NCI-H774 (cell line): ENCODE measurements at places on chromosomes 2 and 18.

DNA sequence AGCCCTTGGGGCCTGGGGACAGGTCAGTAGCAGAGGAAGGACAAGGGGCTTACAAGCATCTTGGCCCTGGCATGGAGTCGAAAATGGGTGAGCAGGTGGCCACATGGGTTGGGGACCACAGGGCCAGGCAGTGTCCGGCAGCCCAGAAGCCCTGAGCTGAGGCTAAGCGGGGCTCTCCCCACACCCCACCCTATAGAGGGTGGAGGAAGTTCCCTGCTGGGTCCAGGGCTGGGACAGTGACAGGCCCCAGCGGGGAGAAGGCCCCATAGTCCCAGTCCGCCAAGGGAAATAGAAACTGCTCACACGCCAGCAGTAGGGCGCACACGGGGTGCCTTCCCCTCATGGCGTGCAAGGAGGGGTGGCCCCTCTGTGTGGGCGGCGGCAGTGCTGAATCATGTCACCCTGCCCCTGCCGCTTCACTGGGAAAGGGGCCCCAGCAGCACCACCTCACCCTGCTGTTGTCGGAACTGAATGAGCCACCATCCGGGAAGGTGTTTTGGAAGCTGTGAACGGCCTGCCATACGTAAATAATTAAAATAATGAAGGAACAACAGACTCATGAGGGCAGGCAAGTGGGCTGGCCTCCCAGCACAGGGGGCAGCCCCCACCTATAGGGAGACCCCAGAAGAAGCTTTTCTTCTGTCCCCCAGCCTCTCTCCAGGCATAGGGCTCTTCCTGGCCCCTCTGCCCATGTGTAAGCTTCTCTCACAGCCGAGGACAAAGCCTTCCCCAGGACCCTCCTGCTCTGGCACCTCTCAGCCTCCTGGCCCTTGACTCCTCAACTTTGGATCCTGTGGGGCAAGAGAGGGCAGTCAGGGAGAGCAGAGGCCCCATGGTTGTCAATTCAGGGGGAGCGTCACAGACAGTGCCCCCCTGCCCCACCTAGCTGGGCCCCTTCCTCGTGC, 12.7 kb upstream of the DUSP2 start:
- no peak for DNase-seq

DNA sequence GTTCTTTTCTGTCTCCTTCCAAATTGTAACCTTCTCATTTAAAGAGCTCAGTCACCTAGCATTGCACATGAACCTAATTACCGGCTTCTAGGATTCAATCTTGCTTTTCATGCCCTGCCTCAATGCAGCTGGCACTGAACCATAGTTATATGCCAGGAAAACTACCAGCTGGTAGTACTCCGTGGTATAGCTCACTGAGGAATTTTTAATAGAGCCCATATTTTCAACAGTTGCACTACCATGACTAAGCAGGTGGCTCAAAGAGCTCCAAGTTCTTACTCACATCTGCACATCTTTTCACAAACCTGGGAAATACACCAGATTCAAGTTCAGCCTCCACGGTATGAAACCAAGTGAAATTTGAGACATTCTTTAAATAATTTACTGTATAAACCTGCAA, 363.5 kb downstream of the GRB14 start:
- no peak for DNase-seq

- DNase-seq, result no peak
Measured at GRCh38 chr18:79954791-79955190, 3.3 kb upstream of the SLC66A2 start.

- DNase-seq, result no peak
Measured at GRCh38 chr2:70467237-70467636, 86.4 kb downstream of the TGFA start.

DNA sequence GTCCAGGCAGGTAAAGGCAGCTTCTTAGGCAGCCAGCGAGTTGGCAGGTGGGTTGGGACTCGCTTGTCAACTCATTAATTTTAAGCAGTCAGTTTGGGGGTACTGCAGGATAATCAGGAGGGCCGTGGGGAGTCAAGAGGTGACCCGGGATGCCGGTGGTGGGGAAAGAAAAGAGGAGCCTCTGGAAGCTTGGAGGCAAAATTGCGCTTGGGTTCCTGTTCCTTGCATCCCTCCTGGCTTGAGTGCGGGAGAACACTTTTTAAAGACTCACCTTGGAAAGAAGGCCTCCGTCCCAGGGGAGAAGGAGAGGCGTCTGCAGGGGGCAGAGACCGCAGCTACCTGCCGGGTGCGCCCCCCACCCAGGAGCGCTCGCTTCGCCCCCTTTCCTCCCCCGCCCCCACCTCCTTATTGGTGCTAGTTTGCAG, at the start of gene KCNJ3:
Gene KCNJ3 (plus strand): TSS at position 400 of the 425 bp plus-strand sequence. CDS start 81 bp downstream, outside the sequence.
- no peak for DNase-seq

DNA sequence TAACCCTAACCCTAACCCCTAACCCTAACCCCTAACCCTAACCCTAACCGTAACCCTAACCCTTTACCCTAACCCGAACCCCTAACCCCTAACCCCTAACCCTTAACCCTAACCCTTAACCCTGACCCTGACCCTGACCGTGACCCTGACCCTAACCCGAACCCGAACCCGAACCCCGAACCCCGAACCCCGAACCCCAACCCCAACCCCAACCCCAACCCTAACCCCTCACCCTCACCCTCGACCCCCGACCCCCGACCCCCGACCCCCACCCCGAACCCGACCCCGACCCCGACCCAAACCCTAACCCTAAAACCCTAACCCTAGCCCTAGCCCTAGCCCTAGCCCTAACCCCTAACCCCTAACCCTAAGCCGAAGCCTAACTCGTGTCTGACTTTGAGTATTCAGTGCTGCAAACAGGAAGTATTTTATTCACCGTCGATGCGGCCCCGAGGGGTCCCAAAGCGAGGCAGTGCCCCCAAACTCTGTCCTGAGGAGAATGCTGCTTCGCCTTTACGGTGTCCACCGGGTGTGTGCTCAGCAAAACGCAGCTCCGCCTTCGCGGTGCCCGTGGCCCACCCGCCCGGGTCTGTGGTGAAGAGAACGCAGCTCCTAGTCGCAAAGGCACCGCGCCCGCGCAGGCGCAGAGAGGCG, 36.0 kb downstream of the FAM110C start:
- no peak for DNase-seq

DNA sequence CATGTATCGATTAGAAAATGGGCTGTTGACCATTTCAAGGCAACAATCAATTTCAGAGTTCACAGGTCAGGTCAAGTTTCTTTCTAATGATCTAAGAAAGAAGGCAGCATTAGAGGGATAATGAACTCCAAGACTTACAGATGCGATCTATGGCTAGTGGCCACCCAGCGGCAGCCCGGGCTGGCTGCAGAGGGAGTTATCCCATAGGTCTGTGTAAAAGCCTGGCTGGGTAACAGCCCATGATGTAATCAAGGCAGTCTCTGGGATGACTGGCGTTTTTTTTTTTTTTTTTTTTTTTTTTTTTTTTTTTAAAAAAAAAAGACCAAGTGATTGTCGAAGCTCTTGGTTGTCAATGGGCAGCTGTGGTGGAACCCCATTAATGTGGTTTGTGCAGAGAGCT, 171.1 kb upstream of the SKOR2 start:
- no peak for DNase-seq

- DNase-seq, result no peak
Measured at GRCh38 chr18:59035591-59035990, 104.1 kb upstream of the SEC11C start.

DNA sequence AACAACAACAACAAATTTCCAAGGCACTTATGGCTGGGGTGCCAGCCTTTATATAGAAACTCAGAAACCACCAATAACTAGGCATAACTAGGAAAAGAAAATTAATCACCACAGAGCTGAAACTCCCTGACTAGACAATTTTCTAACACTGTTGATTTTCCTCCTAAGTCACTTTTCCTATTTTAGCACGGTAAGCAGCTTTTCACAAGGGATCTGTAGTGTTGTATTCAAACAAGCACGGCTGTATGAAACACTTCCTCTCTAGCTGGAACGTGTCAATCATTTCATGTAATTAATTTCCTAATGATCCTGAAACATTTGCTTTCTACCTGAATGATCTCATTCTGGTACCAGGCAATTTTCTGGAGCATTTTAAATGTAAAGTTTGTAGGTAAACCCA, 645.0 kb downstream of the IRS1 start:
- DNase-seq, result no peak

- DNase-seq, result no peak
Measured at GRCh38 chr18:10591896-10592295, 66.1 kb downstream of the NAPG start.

GRCh38 chr2:127052057-127052770, 54.7 kb downstream of the BIN1 start:
- DNase-seq, result no peak

DNA sequence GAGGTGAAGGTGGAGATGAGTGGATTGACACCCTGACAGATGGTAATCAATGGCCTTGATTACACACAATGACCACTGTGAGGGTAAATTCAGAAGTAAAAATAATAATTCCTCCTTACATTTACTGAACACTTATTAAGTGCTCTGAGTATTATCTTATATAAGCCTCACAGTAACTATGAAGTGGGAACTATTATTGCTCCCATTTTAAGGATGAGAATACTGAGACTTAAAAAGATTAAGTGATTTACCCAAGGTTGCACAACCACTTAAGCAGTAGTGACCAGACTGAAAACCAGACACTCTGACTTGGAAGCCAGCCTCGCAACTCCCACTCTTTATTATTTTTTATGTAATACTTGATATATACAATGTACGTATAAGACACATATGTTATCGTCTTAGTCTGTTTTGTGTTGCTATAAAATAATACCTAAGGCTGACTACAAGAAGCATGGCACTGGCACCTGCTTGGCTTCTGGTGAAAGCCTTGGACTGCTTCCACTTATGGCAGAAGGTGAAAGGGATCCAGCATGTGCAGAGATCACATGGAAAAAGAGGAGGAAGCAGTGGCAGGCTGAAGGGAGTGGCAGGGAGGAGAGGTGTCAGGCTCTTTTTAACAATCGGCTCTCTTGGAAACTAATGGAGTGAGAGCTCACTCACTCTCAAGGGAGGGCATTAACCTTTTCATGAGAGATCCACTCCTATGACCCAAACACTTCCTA, 41.5 kb upstream of the C1D start:
- DNase-seq, result no peak

- DNase-seq, result no peak
Measured at GRCh38 chr2:61951881-61952280, 46.4 kb downstream of the COMMD1 start.

GRCh38 chr18:62828852-62829251, 113.5 kb downstream of the PHLPP1 start:
- DNase-seq, result no peak

GRCh38 chr2:45731141-45731540, 79.7 kb downstream of the PRKCE start:
- no peak for DNase-seq

DNA sequence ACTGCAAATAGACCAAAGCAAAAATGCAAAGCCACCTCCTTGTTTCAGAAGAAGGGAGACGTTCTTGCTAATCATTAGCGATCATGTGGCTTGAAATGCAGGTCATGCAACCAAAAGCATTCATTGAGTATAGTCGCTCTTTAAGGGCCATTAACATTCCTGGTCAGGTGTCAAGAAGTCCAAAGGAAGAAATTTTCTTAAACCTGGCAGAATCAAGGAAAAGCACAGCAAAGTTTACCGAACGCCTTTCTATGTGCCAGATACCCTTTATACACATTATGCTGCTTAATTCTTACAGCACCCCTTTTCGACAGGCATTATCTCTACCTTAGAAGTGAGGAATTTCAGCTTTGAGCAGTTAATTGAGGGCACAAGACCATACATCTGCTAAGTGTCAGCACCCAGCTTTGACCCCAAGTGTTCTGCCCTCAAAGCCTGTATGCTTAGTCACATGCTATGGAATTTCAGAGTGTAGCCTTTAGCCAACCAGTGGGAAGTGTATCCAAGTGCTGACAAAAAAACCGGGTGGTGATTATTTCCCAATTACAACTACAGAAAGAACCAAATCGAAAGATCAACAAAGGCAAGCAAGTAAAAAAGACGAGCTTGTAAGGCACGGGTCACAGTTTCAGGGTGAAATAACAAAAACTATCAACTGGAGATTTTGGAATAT, 70.8 kb downstream of the EPHA4 start:
- no peak for DNase-seq

DNA sequence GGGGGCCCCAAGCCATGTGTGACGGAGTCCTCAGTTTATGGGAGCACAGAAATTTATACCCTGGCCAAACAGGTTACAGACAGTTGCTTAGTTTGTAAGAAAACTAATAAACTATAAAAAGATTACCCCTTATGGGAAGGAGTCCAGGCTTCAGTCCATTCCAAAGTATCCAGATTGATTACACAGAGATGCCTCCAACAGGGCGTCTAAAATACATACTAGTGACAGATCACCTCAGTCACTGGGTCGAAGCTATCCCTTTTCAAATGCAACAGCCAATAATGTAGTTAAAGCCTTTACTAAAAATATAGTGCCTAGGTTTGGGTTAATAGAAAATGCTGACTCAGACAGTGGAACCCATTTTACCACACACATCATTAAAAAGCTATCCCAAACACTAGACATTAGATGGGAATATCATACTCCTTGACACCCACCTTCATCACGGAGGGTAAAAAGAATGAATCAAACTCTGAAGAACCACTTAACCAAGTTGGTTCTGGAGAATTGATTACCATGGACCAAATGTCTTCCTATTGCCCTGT, 10.7 kb downstream of the PRPF40A start:
- no peak for DNase-seq

DNA sequence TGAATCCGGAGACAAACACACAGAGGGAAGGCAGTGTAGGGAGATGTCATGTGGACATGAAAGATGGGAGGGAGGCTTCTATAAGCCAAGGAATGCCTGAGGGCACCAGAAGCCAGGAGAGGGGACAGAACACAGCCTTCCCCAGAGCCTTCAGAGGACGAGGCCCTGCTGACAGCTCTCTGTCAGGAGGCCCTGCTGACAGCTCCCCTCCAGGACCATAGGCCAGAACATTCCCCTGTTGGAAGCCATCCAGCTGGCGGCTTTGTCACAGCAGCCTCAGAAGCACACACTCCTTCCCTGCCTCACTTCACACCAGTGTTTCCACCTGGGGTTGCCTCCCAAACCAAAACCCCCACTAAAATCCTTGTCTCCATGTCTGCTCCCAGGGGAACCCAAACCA, 171.3 kb upstream of the ID2 start:
- DNase-seq, result no peak

GRCh38 chr18:25141886-25142285, 210.1 kb downstream of the ZNF521 start:
- no peak for DNase-seq

GRCh38 chr2:220660277-220661145, 911.6 kb downstream of the EPHA4 start:
- DNase-seq, result no peak

DNA sequence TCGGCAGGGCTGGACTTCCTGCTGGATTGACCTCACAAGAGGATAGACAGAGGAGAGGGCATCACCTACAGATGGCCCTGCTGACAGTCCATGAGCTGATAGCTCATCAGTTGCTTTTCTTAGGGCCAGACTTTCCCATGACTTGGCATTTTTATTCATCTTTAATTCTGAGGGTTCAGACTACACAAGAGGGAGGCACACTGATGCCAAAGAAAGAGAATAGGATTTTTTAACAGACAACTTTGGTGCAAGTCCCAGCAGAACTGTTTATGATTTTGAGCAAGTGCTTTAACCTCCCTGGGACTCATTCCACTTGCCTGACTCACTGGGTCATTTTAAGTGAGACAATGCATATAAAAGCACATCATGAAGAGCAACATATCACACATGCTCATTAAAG, 299.2 kb downstream of the INSIG2 start:
- no peak for DNase-seq
